ENCODE measurements at places on chromosomes 3 and 15.
A peak's percentile ranks its signal among the peaks of the same experiment; 100 is the strongest.

- peak; percentile 70 for DNase-seq
These were observed 3.0 kb upstream of the ISLR2 start for GRCh38 chr15:74127255-74127953.

DNA sequence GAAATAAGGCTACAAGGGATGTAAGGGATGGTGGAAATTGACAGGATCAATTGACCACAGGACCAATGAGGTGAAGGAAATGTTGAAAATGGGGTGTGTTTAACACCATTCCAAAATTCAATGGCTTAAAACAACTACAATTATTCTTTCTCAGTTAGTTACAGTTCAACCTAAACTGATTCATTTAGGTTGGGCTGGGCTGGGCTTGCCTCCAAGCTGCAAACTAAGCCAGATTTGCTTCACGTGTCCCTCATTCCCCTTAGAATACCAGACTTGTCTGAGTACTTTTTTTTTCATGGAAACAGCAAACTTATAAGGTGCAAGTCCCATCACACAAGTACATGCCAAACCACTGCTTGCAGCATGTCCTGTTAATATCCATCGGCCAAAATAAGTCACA lies 280.1 kb downstream of the NEK10 start:
- DNase-seq, result no peak

- DNase-seq, result no peak
These were observed 3.3 kb upstream of the SKIC8 start for GRCh38 chr15:78302579-78303312.

GRCh38 chr15:40081691-40082194 lies 26.9 kb downstream of the BMF start:
- DNase-seq, result no peak

All from CD4-positive, alpha-beta T cell treated with Interleukin-15 for 1 hour (primary cell).